ENCODE measurements at places on chromosomes 4 and X.

- DNase-seq, result no peak
Measured at GRCh38 chr4:74481891-74482609, 37.1 kb downstream of the AREG start.

GRCh38 chr4:28350485-28350884, 1489.8 kb downstream of the STIM2 start:
- DNase-seq, result no peak

GRCh38 chr4:47160095-47160494, 128.7 kb downstream of the GABRB1 start:
- no peak for DNase-seq

GRCh38 chrX:71212536-71212935, 10.5 kb upstream of the GJB1 start:
- no peak for DNase-seq

- DNase-seq, result no peak
Measured at GRCh38 chr4:152961773-152962115, 25.6 kb downstream of the FHDC1 start.

- DNase-seq, result no peak
Measured at GRCh38 chrX:150041208-150041607, 102.9 kb upstream of the EOLA2 start.

- DNase-seq, result no peak
Measured at GRCh38 chr4:137644201-137644600, 111.9 kb upstream of the PCDH18 start.

- DNase-seq, result no peak
Measured at GRCh38 chrX:2272337-2272736, 228.4 kb downstream of the DHRSX start.

GRCh38 chrX:12949927-12950656, 24.8 kb upstream of the TMSB4X start:
- DNase-seq, result peak; percentile 47

GRCh38 chrX:109373468-109373867, 108.4 kb downstream of the GUCY2F start:
- no peak for DNase-seq

- no peak for DNase-seq
Measured at GRCh38 chrX:3268829-3269228, 77.6 kb downstream of the MXRA5 start.

GRCh38 chrX:129784371-129784770, 4.6 kb downstream of the SASH3 start:
- DNase-seq, result no peak

DNA sequence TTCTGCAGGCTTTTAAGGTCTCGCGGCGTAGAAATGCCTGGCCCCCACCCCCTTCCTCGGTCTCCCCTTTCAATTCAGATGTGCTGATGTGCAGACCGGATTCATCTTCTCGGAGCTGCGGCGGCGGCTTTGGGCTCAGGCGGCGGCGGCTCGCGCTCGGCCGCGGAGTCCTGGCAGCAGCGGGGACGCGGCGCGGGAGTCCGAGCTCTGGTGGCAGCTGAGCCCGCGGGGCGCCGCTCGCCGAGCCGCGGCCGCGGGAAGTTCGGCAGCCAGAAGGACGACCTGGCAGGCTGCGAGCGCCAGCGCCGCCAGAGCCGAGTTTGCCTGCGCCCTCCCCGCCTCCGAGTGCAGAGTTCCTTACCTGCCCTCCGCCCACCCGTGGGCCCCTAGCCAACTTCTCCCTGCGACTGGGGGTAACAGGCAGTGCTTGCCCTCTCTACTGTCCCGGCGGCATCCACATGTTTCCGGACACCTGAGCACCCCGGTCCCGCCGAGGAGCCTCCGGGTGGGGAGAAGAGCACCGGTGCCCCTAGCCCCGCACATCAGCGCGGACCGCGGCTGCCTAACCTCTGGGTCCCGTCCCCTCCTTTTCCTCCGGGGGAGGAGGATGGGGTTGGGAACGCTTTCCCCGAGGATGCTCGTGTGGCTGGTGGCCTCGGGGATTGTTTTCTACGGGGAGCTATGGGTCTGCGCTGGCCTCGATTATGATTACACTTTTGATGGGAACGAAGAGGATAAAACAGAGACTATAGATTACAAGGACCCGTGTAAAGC, 448 bp downstream of the TLL1 start:
- no peak for DNase-seq

DNA sequence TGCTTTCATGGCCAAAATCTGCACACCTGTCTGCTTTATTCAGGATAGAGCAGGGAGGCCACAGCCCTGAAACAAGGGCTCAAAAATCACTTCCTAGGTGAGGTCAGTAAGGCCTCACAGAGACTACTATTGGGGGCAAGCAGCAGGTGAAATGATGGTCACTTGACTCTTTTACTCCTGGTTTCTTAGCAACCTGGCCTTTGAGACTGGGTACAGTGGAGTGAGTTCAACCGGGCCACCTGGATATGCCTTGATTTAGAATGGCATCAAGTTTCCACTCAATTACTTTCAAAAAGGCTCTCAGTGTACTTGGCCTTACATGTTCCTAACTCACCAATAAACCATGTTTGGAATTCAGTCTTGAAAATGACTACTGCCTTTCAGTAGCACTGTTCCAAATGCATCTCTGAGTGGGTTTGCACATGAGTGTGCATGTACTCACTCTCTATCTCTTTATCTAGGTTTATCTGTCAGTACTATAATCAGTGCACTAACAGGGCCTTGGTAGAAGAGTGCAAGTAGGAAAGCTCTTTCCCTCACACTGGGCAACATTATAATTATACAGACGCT, 388.2 kb downstream of the OPHN1 start:
- DNase-seq, result no peak

- no peak for DNase-seq
Measured at GRCh38 chr4:33566649-33567048, 2677.7 kb downstream of the ARAP2 start.

- no peak for DNase-seq
Measured at GRCh38 chr4:3388471-3389232, 53.1 kb upstream of the HGFAC start.

DNA sequence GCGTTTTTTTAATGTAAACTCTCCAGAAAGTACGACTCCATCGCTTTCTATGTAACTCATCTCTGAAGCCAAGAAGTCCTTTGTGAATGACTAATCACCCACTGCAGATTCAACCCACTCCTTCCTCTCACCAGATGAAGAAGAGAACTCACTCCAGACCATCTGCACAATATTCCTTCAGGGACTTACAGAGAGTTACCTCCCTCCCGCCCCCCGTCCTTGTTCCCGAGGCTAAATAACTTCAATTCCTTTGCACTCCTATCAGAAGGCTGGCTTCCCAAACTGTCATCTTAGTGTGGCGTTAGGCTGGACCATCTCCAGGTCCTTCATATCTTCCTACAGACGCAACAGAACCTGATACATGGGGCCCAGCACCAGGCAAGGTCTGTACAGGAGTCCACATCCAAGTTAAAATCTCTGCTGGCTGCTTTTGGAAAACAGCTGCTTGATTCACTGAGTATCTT, 82.4 kb downstream of the AFAP1 start:
- no peak for DNase-seq

DNA sequence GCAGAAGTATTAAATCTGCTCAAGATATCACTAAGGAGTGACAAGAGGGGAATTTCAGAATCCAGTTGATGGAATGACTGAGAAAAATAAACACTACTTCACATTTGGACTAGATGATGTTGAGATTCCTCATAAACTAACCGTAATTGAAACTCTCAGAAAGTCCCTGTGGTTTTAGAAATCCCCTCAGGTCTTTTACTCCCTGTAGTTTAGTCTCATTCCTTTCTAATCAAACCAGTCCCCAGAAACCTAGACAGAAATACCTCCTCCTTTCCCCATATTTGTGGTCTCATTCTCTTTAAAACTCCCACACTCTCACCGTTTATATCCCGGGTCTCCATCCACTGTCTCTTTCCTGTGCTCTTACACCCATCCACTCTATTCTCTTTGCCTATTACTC, 15.0 kb upstream of the TLR1 start:
- DNase-seq, result no peak

- no peak for DNase-seq
Measured at GRCh38 chr4:145723336-145723735, 43.4 kb downstream of the C4orf51 start.

DNA sequence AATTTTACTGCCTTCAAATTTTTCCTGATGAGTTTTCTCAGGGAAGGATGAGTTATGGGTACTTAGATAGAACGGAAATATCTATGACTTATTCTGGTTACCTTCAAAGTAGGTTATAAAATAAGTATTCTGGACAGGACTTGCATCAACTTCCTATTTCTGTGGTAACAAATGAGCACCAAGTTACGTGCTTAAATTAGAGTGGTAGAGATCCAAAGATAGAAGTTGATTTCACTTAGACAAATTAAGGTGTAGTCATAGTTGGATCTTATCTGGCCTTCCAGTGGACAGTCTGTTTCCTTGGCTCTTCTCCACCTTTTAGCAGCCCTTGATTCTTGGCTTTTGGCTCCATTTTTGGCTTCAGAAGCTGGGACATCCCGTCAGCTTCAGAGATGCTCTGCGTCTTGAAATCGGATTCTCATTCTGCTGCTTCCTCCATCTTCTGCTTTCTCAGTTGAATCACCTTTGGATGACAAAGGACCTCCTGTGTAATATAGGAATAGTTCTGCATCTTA, 109.9 kb downstream of the ZNF518B start:
- DNase-seq, result no peak

GRCh38 chr4:152810715-152811287, 31.0 kb downstream of the ARFIP1 start:
- no peak for DNase-seq

All from activated T-helper 1 cell treated with anti-CD3 and anti-CD28 coated beads, Interleukin-2, amount 50 U/mL, for 16 hours (primary cell).